ENCODE measurements at places on chromosomes 6 and 20.

- DNase-seq = no peak
Measured at GRCh38 chr20:43670423-43670822, 3.5 kb downstream of the MYBL2 start.

- no peak for DNase-seq
Measured at GRCh38 chr20:58610811-58611210, 40.3 kb upstream of the STX16 start.

GRCh38 chr6:40573221-40573620 lies 13.9 kb downstream of the LRFN2 start:
- DNase-seq = no peak

- no peak for DNase-seq
Measured at GRCh38 chr6:133550026-133550425, 308.9 kb downstream of the EYA4 start.
